ENCODE measurements at places on chromosomes 2 and 18.
A peak's percentile ranks its signal among the peaks of the same experiment; 100 is the strongest.

DNA sequence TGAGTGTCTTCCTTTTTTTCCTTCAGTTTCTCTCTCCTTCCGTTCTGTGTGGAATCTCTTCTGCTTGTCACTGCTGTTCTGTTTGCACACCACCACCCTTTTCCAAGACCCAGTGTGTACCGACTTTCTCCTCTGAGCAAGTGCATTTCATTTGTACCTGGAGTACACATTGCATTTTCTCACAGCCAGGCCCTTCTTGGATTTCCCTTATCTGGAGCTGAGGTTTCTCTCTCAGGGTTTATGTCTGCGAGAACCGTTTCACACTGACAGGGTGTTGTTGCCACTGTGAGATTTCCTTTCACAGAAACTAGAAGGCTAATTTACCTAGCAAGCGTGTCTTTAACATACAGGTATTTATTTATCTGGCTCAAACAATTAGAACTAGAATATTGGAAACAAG lies 26.2 kb downstream of the NCOA1 start:
- DNase-seq = no peak

- DNase-seq = no peak
These were observed 964.7 kb upstream of the ZEB2 start for GRCh38 chr2:145484448-145485097.

GRCh38 chr2:141323571-141323970 lies 807.2 kb downstream of the LRP1B start:
- DNase-seq = no peak

- no peak for DNase-seq
These were observed 16.9 kb downstream of the EIF5B start for GRCh38 chr2:99354070-99354469.

DNA sequence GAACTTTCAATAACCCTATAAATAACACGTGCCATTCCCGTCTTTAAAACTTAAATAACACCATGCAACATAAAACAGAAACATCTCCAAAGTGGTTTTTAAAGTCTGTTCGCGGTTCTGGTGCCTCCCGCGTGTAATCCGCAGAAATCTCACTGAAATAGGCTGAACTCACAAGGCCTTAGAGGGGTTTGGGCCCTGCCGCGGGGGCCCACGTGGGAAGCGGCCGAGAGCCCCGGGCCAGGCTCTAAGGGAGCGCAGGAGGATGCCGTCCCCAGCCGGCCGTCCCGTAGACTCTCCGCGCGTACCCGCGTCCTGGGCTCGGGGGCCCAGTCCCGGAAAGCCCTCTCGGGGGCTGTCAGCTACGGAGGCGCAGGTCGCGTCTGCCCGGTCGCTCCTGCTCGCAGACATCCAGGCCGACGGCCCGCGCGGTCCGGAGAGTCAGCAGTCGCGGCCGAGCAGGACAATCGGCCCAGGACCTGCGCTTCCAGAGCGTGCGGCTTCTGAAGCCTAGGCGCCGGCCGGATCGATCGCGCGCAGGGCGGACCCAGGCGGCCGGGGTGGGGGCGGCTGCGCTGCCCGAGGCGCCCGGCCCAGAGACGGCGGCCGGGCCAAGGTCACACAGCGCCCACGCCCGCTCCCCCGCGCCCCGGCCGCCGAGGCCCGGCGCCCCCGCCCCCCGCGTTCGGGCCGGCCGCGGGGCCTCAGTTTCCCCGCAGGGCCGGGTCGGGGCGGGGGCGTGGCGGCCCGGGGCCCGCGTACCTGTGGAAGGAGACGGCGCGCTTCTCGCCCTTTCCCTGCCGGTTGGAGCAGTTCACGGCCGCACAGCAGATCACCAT lies 558 bp downstream of the THAP4 start:
- DNase-seq = no peak

GRCh38 chr18:48922801-48923730 lies 27.7 kb downstream of the SMAD7 start:
- peak; percentile 83 for DNase-seq

DNA sequence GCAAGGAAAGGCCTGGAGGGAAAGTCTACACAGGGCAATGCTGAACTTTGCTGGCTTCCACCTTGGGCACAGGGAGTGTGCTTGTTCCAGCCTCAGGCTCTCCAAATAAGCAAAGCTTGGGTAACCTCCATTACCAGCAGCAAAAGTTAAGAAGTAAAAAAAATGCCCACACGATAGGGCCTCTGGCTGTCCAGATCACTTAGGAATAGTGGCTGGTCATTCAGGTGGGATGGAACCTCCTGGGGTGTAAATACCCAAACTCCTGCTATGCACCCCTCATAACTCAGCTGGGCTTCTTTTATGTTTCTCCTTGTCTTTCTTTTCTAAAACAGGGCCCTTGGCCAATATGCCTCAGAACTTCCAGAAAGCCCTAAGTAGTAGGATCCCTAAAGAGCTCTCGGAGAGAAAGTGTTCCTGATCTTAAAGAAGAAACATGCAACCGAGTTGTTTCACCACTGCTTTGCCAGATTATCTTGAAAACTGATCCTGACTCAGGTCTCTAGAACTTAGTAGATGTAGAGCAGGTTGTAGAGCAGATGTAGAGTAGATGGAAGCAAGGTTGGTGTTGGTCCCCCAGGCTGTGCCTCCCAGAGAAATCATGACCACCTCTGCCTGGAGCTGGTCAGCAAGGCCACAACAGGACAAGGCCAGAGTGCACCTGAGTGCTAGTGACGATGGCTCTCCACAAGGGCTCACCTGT lies 2.0 kb upstream of the OSR1 start:
- DNase-seq = no peak

DNA sequence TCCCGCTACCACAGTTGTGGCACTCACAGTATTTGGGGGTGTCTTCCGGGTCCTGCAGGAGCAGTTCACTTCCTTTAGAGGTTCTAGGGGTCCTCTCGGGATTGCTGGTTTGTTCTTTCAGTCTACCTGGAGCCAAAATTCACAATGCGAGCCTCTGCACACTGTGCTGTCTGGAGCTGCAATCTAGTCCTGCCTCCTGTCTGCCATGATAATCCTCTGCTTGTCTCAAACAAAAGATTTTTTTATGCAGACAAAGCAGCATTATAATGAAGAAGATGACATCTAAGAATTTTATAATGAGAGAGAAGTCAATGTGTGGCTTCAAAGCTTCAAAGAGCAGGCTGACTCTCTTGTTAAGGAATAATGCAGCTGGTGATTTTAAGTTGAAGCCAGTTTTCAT lies 975.1 kb upstream of the GYPC start:
- no peak for DNase-seq

GRCh38 chr2:204477358-204477950 lies 67.8 kb upstream of the PARD3B start:
- DNase-seq = no peak

DNA sequence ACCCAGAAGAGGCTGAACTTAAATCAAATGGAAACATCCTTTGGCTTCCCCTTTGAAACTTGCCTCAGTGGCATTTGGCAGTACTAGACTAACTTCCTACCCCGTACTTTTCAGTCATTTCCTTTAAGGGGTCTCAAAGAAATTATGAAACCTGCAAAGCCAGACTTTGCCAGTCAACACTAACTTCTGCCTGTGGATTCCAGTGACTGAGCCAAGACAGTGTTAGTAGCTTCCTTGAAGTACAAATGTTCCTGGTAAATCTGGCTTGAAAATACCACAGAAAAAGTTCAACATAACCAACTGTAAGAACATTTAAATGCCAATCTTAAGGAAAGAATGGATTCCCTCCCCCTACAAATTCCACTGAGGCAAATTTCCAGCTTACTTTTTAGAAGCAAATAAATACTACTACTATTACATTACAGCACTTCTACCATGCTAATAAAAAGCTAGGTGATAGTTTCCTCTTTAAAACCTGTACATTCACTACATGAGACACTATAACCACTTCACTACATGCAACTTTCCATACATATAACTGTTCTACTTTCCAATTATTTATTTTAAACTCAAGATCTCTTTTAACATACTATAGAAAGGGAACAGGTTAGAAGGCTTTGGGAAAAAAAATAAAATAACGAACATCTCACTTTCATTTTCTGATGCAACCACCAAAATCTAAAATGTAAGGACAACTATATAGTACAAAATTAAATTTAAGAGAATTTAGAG lies 2.4 kb downstream of the PELI1 start:
- no peak for DNase-seq

DNA sequence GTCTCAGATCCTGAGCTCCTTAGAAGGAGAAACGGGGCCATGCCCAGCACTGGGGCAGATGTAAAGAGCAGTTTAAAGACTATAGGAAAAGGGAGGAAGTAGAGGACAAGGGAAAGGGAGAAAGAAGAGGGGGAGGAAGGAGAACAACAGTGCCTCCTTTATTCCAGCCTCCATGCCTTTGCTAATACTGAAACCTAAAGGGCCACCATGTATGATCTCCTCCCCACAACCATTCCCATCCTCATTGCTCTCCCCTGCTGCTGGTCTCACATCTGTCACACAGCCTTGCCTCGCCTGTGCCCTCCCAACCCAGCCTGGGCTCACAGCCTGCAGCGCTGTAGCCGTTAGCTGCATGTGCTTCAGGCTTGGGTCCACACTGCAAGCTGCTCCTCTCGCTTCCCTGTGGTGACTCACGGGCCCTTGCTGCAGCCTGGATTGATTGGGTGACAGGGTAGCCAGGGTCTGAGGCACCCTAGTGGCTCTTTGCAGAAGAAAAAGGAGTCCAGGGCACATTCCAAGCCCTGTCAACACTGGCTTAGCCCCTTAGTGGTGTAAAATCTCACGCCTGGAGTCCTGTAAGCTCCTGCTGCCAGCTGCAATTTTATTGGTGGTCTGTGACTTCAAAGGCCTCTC lies 281.9 kb downstream of the SRBD1 start:
- DNase-seq = no peak

GRCh38 chr18:9614401-9615279 lies at the start of gene PPP4R1:
PPP4R1 (minus strand) TSS chr18:9614559; CDS start chr18:9614484, 75 bp downstream.
- DNase-seq = peak; percentile 86

DNA sequence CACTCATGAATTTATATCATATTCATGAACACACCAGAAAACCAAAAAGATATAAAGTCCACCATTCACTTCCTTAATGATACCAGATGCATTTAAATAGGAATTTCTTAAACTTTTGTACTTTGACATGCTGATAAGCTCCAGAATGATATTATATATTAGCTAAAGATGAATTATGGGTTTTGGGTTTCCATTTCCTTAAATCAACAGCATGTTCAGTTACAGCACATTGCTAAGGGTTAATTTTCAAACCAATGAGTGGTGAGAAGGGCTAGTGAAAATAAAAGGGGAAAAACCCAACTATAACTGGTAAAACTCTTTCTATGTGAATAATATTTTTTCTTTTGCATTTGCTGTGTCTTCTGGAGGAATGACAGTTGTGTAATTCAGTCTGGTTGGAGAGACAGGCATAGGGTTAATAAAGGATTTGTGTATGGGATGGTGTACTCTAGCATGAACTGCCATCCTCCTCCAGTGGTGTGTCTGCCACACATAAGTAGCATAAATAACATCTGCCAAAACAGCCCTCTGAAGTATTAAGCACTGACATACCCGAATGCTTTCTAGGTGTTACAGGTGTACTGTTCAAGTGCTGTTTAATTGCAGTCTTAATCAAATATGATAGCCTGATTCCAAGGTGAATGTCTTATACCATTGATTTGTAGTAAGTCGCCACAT lies 19.3 kb upstream of the CPS1 start:
- no peak for DNase-seq

GRCh38 chr2:166900700-166901099 lies 12.4 kb downstream of the XIRP2 start:
- DNase-seq = no peak

DNA sequence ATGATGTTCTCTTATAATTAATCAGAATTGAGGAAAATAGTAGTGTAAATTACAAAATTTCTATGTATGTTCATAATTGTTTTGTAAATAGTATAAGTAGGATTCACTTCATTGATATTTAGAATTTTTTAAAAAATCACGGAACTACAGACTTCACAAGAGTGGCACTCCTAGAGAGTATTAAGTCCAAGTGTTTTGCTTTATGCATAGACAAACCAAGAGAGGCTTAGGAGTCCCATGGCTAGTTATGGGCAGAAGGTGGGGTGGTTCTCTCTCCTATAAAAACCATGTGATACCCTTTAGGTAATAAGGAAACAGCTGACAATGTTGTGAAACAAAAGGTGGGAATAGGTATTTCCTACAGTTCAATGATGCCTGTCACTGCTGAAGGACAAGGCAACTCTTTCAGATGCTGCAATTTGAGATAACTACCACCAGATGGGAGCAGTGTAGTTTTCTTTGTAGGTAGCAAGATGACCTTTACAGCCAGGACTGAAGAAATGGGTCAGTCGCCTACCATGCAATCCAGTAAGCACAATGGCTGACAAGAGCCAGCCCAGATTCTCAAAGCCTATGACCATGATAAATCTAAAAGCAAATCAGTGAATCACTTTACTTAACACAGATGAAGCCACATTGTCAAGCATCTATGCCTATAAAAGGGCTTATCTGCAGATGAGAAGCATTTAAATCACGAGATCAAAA lies 83.9 kb downstream of the AAK1 start:
- DNase-seq = peak; percentile 57

DNA sequence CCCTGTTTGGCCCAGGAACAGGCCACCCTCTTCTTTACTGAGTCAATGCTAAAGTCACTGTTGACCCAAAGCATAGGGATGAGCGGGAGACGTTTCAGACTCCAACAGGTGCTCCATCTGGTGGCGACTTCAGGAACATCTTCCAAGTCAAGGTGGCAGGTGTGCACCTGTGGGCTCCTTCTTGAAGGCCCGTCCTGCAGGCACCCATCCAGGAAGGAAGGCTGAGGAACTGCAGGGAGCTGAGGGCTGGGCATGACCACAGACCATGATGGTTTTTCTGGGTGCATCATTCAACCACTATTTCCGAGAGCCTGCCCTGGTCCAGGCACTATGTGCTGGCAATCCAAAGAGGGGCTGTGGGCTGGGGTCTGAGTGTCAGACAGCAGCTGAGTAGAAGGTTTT lies 142.8 kb downstream of the NDUFA10 start:
- DNase-seq = peak; percentile 31
